ENCODE measurements at places on chromosomes 12 and 14. TPM values are rescaled to one million over a fixed set of nuclear protein-coding genes. Genes with fewer than 3 reads are reported as not detected.

GRCh38 chr12:88509347-88509746, 70.9 kb downstream of the KITLG start:
- H3K4me3 ChIP-seq = no peak overlapping the region
- no peak for DNase-seq
- H3K36me3 ChIP-seq = no peaks in the 10 kb centered on the region

GRCh38 chr12:116901612-116902011, 9.1 kb upstream of the FBXW8 start:
- H3K36me3 ChIP-seq = no peaks in the 10 kb centered on the region
- no peaks in the 10 kb centered on the region for H3K4me1 ChIP-seq
- H3K4me3 ChIP-seq = no peak overlapping the region
- DNase-seq = no peak
- H3K27me3 ChIP-seq = peaks cover 47% of the 10 kb centered on the region
- no peak overlapping the region for H3K27ac ChIP-seq

GRCh38 chr14:98593361-98593761, 678.6 kb downstream of the BCL11B start:
- no peak for DNase-seq
- no peaks in the 10 kb centered on the region for H3K36me3 ChIP-seq

The CDKN3 gene
- total RNA-seq = 50.8 TPM

DNA sequence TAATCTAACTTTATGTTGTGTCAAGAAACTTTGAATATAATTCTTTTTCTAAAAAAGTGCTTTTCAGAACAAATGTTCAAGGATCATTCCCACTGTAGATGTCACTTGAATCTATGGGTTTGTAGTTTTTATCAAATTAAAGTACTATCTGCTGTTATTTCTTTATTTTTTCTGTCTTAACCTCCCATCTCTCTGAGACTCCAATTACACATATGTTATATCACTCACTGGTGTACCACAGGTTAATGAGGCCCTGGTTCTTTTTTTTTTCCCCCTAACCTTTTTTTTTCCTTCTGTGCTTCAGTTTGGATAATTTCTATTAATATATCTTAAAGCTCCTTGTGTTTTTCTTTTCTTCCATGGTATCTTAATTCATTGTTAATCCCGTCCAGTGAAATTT, 279.9 kb upstream of the RGS6 start:
- H3K4me1 ChIP-seq = no peaks in the 10 kb centered on the region
- H3K36me3 ChIP-seq = peaks cover 63% of the 10 kb centered on the region
- H3K27ac ChIP-seq = no peak overlapping the region
- H3K4me3 ChIP-seq = no peak overlapping the region
- H3K27me3 ChIP-seq = no peaks in the 10 kb centered on the region

GRCh38 chr12:53378222-53378621, 1.8 kb upstream of the SP1 start:
- no peaks in the 10 kb centered on the region for H3K27me3 ChIP-seq
- DNase-seq = no peak
- H3K27ac ChIP-seq = no peak overlapping the region
- H3K4me1 ChIP-seq = peaks cover 32% of the 10 kb centered on the region
- peaks cover 22% of the 10 kb centered on the region for H3K36me3 ChIP-seq

The PLEK2 gene
- total RNA-seq = 1.7 TPM

The HDAC7 gene
- total RNA-seq = 405 TPM

DNA sequence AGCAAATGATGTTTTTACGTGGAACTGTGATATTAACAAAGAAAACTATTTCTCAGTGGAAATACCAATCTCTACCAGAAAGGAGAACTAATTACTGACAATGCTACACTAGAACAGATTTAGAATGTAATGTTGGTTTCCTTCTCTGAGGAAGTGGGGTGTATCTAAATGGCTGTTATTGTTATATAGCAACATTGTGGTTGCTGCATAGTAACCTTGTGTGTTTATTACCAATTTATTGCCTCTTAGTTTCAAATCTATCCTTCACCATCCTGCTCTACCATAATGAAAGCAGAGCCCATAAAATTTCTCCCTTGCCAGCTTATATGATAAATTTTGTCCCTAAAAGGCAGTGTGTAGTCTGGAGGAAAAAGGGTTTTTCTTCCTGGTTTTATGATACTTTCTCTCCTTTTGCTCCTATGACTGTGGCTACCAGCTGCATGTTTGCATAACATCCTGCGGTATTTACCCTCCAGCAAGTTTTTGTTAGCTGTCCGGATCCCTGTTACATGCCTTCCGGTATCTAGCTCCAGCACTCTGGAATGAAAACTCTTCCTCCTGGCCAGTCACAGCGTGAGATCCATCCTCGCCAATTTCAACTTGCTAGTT, 5.7 kb upstream of the KLRK1 start:
- no peaks in the 10 kb centered on the region for H3K4me1 ChIP-seq
- H3K36me3 ChIP-seq = no peaks in the 10 kb centered on the region
- no peak for DNase-seq
- no peak overlapping the region for H3K27ac ChIP-seq

DNA sequence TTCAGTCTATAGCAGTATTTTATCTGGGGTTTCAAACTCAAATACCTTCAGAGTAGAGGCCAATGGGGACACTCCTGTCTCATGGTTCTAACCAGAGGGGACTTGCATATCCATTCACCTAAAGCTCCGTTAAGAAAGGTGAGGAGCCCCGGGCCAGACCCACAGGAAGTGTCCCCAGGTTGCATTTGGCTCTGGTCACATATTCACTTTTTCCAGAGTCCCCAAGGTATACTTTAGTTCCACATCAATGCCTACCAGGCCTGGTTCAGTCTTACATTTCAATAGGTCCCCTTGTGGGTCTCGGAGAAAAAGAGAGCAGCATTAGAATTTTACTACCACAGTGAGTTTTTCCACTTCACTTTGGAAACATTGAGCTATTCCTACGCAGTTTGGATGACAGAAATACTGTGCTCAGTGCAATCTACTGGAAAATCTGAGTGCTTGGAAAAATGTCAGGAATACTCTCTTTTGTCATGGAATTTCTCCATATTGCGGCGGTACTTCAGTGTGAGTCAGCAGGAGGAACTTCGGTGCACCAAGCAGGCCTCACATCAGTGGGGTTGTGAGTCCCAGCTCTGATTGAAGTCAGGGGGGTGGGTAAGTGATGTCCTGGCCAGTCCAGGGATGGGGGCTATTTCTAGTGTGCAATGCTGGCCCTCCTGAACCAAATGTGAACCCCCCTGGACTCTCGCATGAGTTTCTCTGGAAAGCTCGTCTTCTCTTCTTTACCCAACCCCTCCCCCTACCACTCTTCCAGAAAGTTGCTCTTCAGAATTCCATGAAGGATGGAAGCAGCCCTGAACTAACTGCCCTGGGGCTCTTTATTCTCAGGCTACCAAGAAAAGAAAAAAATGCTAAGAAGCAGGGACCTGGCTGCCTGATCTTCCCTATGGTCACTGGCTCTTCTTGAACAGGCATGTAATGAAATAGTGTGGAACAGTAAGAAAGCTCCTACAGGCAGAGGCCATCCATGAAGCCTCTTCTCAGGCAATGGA, 184.7 kb downstream of the PRKCH start:
- H3K27me3 ChIP-seq = no peaks in the 10 kb centered on the region
- DNase-seq = no peak
- H3K27ac ChIP-seq = peak overlapping the region; percentile 87
- H3K36me3 ChIP-seq = peaks cover 46% of the 10 kb centered on the region
- H3K4me3 ChIP-seq = peak overlapping the region; percentile 46
- H3K4me1 ChIP-seq = peaks cover 79% of the 10 kb centered on the region

- DNase-seq = no peak
- no peak overlapping the region for H3K4me3 ChIP-seq
- no peak overlapping the region for H3K27ac ChIP-seq
- H3K27me3 ChIP-seq = no peaks in the 10 kb centered on the region
- H3K4me1 ChIP-seq = peaks cover 8% of the 10 kb centered on the region
Observed at GRCh38 chr12:56661979-56662638, 16.3 kb upstream of the ATP5F1B start.

DNA sequence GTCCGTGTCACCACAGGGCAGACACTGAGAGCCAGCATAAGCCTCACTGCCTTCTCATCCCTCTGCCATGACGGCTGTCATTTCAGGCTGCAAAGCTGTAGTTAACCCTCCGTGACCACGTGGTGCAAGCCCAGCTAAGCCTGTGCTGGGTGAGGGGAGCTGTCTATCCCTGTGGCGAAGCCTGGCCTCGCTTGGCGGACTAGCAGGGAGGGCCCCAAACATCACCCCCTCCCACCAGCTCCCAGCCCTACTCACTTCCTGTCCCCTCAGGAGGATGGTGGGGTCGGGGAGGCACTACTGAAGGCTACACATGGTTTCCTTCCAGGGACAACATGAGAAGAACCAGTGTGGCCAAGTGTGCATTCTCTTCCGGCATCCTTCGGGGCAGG, 88.2 kb downstream of the CHGA start:
- no peak overlapping the region for H3K27ac ChIP-seq
- H3K4me3 ChIP-seq = no peak overlapping the region
- H3K27me3 ChIP-seq = no peaks in the 10 kb centered on the region
- no peak for DNase-seq

The PNMA1 gene
- total RNA-seq = 29.7 TPM

GRCh38 chr12:107783406-107784376, 9.2 kb downstream of the ASCL4 start:
- no peak overlapping the region for H3K27ac ChIP-seq
- DNase-seq = no peak
- no peaks in the 10 kb centered on the region for H3K36me3 ChIP-seq
- no peak overlapping the region for H3K4me3 ChIP-seq

- H3K27ac ChIP-seq = no peak overlapping the region
- H3K36me3 ChIP-seq = peaks cover 7% of the 10 kb centered on the region
- no peaks in the 10 kb centered on the region for H3K27me3 ChIP-seq
- no peak for DNase-seq
Observed at GRCh38 chr12:42084522-42084921, 60.2 kb downstream of the GXYLT1 start.

The KCNC2 gene
- not detected for total RNA-seq

DNA sequence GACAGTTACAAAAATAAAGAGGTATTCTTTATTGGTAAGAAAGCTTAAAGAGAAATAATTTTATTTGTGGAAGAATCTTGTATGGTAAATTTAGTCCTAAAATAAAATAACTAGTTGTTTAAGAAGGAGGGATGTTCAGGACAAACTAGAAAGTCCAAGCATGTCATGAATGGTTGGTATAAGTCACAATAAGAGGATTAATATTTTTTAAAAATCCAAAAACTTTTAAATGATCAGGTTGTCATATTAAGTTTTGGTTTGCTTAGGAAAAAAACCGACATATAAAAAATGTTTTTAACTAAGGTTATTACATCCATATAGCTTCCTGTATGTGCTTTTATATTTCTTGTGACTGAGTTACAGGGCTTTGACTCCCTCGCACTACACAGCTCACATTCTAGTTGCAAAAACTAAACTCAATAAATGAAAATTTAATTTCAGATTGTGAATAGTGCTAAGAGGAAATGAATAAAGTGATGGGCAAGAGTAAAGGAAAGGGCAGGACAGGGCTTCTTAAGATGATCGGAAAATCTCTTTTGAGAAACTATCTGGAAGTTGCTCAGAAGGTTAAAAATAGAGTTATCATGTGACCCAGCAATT, 80.7 kb upstream of the METAP2 start:
- peaks cover 3% of the 10 kb centered on the region for H3K4me1 ChIP-seq
- H3K4me3 ChIP-seq = no peak overlapping the region
- no peaks in the 10 kb centered on the region for H3K36me3 ChIP-seq
- peaks cover 2% of the 10 kb centered on the region for H3K27me3 ChIP-seq

DNA sequence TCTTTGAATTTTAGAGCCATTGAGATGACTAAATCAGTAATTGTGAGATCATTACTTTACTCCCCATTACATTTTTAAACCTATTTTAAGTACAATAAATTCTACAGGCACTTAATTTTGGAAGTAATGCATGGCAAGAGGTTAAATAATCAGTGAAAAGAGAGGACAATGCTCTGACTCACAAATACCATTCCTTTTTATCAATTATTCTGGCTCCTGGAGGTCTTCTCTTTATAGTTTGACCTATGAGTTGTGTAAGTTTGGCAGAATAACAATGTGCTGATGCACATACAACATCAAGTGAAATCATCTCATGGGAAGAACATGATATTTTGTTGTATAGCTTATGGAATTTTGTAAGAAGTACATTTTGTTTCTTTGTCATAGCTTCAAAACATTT, 166.7 kb downstream of the TMTC3 start:
- no peak overlapping the region for H3K4me3 ChIP-seq
- no peaks in the 10 kb centered on the region for H3K27me3 ChIP-seq
- DNase-seq = no peak
- H3K4me1 ChIP-seq = peaks cover 2% of the 10 kb centered on the region
- H3K36me3 ChIP-seq = no peaks in the 10 kb centered on the region
- no peak overlapping the region for H3K27ac ChIP-seq

GRCh38 chr12:115574826-115575225, 702.7 kb downstream of the MED13L start:
- DNase-seq = no peak
- H3K27ac ChIP-seq = no peak overlapping the region
- no peaks in the 10 kb centered on the region for H3K4me1 ChIP-seq
- H3K36me3 ChIP-seq = no peaks in the 10 kb centered on the region
- no peak overlapping the region for H3K4me3 ChIP-seq

GRCh38 chr14:50676814-50677516, 8.9 kb upstream of the SAV1 start:
- H3K36me3 ChIP-seq = no peaks in the 10 kb centered on the region
- no peak for DNase-seq
- H3K27ac ChIP-seq = no peak overlapping the region
- peak overlapping the region; percentile 3 for H3K4me3 ChIP-seq

The RFX4 gene
- not detected for total RNA-seq

The LHX5 gene
- not detected for total RNA-seq

- no peaks in the 10 kb centered on the region for H3K27me3 ChIP-seq
- H3K4me1 ChIP-seq = peaks cover 10% of the 10 kb centered on the region
- peak overlapping the region; percentile 45 for H3K4me3 ChIP-seq
- peak overlapping the region; percentile 55 for H3K27ac ChIP-seq
- no peak for DNase-seq
Observed at GRCh38 chr12:3704512-3705353, 48.2 kb downstream of the CRACR2A start.

DNA sequence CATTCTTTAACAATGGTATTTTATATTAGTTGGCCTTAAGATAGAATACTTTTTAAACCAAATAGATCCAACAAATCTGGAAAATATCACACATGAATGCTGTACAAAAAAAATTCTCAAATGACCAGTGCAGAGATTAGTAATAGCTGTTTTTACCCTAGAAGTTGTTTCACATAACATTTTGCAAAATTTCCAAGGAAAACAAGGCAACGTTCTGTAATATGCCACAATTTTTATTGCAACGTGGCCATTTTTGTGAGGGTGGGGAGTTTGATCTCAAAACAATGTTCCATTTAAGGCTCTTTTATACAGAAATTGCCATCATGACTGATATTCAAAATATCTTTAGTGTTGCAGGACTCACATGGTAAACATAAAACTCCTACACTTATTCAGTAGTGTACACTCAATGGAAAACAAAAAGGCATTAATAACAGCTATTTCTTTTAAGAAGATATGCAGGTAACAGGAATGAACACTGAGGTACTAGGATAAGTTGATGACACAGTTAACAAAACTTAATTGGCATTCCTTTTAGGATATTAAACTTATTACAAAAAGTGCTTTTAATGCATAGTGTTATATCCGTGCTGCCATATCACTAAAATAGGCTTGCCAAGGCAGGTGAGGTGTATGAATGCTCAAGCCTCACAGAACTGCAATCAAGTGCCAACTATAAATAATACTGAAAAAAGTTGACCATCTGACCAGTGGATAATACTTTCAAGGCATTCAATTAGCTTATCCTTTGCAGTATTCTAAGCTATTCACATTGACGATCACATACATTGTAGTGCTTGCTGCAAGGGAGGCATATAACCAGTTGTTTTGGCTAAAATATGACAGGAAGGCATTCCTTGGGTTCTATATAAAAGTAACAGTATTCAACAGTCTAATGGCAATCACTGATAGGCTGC, 2.3 kb downstream of the CFL2 start:
- peaks cover 18% of the 10 kb centered on the region for H3K36me3 ChIP-seq
- H3K27me3 ChIP-seq = peaks cover under 1% of the 10 kb centered on the region
- no peak overlapping the region for H3K4me3 ChIP-seq

The SMCO3 gene
- total RNA-seq = not detected

Data from activated CD4-positive, alpha-beta T cell treated with anti-CD3 and anti-CD28 coated beads, Interleukin-2, amount 10 ng/mL, durations not matched to agents 24 days and 14 days (primary cell).